ENCODE measurements at places on chromosomes 16 and 17.

GRCh38 chr17:78723001-78723796 is 58.9 kb downstream of the CYTH1 start:
- no peak for DNase-seq

GRCh38 chr17:67126983-67127382 is 82.6 kb downstream of the CACNG1 start:
- no peak for DNase-seq

- no peak for DNase-seq
Measured at GRCh38 chr17:17026163-17026562, 16.1 kb upstream of the MPRIP start.

GRCh38 chr16:86942151-86943051 is 364.1 kb downstream of the FOXL1 start:
- peak; percentile 0 for DNase-seq

DNA sequence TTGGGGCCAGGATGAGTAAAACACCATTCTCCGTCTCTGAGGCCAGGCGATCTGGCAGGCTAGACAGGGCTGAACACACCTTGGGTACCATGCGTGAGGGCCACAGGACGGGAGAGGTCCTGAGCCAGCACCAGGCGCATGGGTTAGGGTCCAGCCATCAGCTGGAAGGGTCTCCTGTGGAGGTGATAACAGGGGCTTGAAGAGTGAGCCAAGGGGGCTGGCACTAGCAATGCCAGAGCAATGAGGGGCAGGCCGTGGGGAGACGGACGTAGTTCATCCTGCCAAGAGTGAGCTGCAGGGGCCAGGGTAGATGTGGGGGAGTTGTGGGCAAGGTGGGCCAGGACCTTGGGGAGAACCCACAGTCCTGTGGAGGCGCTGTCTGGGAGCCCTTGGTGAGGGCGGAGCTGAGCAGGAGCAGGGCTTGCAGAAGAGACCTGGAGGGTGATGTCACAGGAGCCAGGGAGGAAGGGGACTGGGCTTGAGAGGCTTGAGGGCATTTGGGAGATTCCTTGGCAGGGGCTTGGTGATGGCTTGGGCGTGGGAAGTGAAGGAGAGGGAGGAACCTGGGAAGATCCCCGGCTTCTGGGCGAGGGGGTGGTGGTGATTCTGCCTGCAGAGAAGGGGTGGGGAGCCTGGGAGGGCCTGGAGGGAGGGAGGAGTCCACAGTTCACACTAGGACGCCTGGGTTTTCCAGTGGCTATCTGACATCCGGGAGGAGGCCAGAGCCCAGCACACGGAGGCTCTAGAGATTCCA is 6.3 kb upstream of the NPTX1 start:
- no peak for DNase-seq

- DNase-seq: no peak
Measured at GRCh38 chr17:81582749-81583148, 30.6 kb upstream of the FAAP100 start.

- peak; percentile 74 for DNase-seq
Measured at GRCh38 chr17:17900615-17901520, 64.1 kb upstream of the SREBF1 start.

DNA sequence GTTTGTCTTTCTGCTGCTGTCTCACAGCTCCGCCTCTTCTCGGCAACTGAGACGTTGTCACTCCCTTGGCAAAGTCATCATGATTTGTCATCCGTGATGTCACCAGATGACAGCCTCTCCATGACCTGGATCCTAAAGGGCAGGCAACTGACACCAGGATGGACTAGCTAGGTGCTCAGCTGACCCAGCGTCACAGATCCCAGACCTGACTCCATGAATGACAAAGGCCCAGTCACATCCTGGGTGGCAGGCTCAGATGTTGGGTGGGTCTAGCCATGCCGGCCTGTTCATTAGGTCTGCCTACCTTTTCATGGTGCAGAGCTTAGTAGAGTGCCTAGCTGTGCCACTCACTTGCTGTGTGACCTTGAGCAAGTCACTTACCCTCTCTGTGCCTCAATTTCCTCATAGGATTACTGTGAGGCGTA is 3.8 kb upstream of the TMEM238L start:
- peak; percentile 22 for DNase-seq

- no peak for DNase-seq
Measured at GRCh38 chr16:22633280-22633679, 122.6 kb downstream of the NPIPB5 start.

DNA sequence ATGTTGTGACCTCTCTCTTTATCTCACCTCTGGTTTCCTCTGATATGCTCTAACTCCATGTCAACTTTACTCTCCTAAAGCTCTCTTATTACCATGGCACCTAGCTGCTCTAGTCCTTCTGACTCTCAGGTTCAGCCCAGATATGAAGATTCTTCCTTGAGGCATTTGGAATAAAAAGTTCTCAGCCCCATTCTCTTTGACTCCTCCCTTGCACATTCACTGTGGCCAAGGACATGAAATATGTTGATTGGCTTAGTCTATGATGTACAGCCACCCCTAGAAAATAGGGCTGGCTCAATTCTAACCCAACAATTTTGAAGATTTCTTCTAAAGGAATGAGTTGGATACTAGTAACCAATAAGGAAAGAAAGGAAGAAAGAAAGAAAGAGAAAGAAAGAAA is 20.8 kb upstream of the GAS7 start:
- no peak for DNase-seq

GRCh38 chr17:67289181-67289876 is 44.3 kb upstream of the HELZ start:
- DNase-seq: peak; percentile 40

DNA sequence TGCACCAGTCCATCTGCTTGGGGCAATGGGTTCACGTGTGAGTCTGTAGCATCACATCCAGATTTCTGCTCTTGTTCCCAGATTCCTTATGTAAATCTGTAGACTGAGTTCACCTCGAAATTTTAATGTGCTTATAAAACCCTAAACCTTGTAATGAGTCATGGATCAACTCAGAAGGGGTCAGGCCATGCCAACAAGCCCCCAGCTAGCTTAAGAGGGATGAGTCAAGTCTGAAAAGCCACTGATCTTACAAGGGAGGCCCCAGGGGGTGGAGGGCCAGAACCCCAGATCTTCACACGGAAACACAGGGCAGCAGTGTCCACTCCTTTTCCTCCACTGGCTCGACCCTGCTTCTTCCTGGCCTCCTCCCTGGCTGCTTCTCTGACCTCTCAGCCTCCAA is 399.1 kb upstream of the CDH5 start:
- DNase-seq: no peak

GRCh38 chr16:66604376-66605176 is at the start of gene CMTM3:
TSS of gene CMTM3 (plus strand) at chr16:66604704. CDS start at chr16:66604806, 102 bp downstream.
- DNase-seq: no peak

DNA sequence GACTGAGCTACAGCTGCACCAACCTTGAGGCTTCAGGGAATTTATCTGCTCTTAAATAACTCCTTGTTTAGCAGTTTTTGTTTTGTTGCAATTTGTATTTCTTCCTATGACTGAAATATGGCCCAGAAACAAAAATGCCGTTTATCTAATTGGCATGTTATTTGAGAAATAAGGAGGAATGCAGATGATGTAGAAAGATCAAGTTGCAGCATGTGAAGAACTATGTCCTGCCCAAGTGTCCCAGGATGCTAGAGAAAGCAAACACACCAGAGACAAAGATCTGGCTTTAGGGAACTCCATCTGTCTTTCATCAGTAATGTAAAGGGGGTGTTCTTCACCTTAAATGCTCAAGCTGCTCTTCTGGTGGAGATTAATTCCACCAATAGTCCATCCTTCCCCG is 29.7 kb downstream of the USP31 start:
- no peak for DNase-seq

DNA sequence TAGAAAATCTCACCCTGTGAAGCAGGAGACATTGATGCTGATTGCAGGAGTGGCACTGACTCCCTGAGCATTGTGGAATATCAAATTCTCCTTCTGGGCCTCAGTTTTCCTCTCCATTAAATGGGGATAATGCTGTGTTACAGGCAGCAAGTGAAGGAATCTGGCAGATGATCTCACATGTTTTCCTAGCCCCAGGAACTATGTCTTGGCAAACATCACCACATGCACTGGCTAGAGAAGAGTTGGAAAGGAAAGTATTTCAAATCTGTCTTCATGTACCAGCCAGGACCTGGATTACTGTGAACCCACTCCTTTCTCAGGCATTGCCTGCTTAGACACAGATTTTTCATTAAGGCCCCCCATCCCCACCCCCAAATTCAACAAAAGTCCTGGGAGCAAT is 13.6 kb upstream of the CCL8 start:
- no peak for DNase-seq

DNA sequence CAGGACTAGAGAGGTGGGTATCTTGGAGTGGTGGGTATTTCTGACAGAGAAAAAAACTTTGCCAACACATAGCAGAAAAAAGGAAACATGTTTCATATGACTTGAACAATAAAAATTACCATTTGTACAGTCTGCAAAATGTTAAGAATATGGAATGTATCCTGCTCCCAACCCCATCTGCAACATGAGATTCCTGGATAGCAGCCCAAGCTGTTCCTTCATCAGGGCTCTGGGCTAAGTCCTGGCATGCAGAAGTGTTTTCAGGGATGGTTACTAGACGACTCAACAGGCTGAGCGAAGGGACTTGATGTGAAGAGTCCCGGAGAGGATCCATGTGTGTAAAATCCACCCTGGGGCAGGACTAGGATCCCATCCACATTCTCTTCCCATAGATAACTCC is 121.0 kb upstream of the IRX3 start:
- DNase-seq: no peak

GRCh38 chr16:83720213-83720612 is 87.6 kb upstream of the HSBP1 start:
- no peak for DNase-seq

GRCh38 chr16:68676113-68676860 is 31.2 kb downstream of the CDH3 start:
- DNase-seq: no peak

DNA sequence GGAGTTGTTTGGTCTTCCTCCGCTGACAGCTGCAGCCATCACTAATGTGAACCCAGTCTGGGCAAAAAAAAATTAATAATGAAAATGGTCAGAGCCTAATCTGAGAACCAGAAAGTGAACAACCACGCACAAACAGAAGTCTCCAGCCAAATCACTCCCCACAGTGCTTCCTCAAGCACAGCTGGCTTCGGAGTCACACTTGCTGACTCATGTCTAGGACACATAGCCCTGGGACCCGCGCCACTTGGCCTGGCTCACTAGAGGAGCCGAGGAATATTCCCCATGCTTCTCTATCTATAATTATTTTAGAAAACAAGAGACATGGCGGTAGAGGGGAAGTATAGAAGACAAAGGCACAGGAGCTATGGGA is 109.1 kb downstream of the ZFHX3 start:
- DNase-seq: peak; percentile 75

DNA sequence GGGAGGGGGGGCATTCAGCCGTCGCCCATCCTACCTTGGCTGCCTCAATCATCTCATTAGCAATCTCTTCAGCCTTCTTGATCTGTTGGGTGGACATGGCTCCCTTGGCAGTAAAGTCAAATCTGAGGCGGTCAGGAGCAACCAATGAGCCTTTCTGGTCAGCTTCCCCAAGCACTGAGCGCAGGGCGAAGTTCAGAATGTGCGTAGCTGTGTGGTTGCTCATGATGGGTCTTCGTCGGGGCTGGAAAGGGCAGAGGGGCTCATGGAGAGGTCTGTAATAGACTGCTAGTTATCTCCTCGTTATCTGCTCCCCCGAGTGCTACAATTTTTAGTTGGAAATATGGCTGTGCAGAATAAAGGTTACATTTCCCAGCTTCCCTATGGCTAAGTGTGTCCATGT is 7.2 kb upstream of the EXOSC6 start:
- DNase-seq: no peak

DNA sequence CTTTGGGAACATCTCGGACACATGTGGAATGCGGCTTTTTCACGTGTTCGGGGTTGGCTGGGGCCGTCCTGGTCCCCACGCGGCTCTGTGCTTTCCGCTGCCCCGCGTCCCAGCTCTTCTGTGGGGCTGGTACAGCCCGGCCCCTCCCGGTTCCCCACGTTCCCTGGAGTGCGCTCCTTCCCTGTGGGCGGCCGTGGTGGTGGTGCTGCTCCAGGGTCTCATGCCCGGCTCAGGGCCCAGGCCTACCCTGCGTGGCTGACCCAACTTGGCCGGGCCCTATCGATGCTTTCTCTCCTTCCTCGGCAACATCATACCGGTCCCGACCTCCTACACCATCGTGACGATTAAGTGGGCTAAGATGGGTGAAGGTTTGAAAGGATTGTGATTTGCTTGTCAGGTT is 3.3 kb downstream of the TELO2 start:
- no peak for DNase-seq

- DNase-seq: no peak
Measured at GRCh38 chr17:11239379-11239970, 1.5 kb upstream of the SHISA6 start.

DNA sequence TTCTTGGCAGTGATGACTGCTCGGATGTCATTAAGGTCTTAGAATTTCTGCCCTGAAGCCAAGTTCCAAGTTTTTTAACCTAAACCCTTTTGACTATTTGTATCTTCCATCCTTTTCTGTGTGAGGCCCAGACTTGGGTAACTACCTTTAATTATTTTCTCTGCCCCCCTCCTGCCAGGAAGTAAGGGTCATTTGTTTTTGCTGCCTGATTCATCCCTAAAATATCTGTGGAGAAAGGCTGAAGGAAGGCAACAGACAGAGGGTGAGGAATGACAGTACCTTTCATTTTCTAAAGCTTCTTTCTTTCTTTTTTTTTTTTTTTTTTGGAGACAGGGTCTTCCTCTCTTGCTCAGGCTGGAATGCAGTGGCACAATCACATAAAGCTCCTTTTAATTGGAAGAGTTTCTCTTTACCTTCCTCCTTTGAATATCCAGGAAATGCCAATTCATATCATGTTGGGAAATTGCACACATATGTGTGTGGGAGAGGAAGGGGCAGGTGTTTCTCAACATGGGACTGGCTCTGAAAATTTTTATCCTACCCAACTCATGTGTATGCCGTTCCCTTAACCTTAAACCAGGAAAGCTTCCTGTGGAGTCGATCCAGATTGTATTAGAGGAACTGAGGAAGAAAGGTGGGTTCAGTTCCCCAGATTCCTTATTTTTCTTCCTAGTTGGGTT is 957 bp downstream of the VPS25 start:
- no peak for DNase-seq

GRCh38 chr17:78759203-78759968 is 22.7 kb downstream of the CYTH1 start:
- peak; percentile 73 for DNase-seq

GRCh38 chr17:64472564-64472963 is 23.6 kb downstream of the MILR1 start:
- no peak for DNase-seq

- no peak for DNase-seq
Measured at GRCh38 chr16:24834459-24835335, 11.1 kb upstream of the SLC5A11 start.

DNA sequence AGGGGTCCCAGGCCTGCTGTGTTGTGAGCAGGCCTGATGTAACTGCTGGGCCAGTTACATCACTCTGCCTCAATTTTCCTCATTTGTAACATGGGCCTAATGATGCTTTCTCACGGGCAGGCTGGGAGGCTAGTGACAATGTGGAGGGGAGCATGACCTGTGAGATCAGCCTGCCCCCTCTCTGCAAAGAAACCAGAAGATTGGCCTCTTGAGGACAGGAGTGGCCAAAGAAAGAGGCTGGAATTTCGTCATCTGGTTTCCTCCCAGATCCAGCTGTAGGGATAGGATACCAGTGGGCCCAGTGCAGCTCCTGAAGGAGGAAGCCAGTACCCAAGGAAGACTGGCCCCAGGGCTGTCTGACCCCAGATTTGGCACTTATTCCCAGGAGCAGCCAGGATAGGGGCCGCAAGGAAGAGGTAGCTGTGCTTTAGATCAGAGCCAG is 615 bp upstream of the SREBF1 start:
- peak; percentile 40 for DNase-seq

GRCh38 chr16:67026570-67026969 is 2.4 kb upstream of the CBFB start:
- DNase-seq: no peak
